Epithelial cell of alveolus of lung (primary cell): ENCODE measurements at places on chromosomes 6 and 20. TPM values are rescaled to one million over a fixed set of nuclear protein-coding genes. Genes with fewer than 3 reads are reported as not detected.

SLC22A16 gene
- not detected in 2 replicates for total RNA-seq

LINC00237 gene
- not detected in 2 replicates for total RNA-seq

IP6K3 gene
- 1.2 and 6.6 TPM in 2 replicates for total RNA-seq

PDE7B gene
- 5.0 and 34.0 TPM in 2 replicates for total RNA-seq

BMP6 gene
- total RNA-seq, result 1.2 and 1.7 TPM in 2 replicates

SLA2 gene
- total RNA-seq, result not detected in 2 replicates

NMBR gene
- not detected in 2 replicates for total RNA-seq

TAPBP gene
- 101 and 167 TPM in 2 replicates for total RNA-seq

OR2J3 gene
- not detected in 2 replicates for total RNA-seq

CDH4 gene
- total RNA-seq, result 7.4 and 21.2 TPM in 2 replicates

LRFN2 gene
- total RNA-seq, result not detected in 2 replicates

CST2 gene
- 0.56 TPM in 1 of 2 replicates, not detected in the other for total RNA-seq

ADGB gene
- not detected in 2 replicates for total RNA-seq

ERVFRD-1 gene
- total RNA-seq, result not detected in 2 replicates

GRM4 gene
- total RNA-seq, result not detected in 2 replicates

ESR1 gene
- total RNA-seq, result 0.13 TPM in 1 of 2 replicates, not detected in the other

ARMH2 gene
- not detected in 2 replicates for total RNA-seq

LAMA5 gene
- 36.6 and 74.3 TPM in 2 replicates for total RNA-seq

SRMS gene
- not detected in 2 replicates for total RNA-seq

DAAM2 gene
- total RNA-seq, result 2.5 and 23.4 TPM in 2 replicates

TP53RK gene
- total RNA-seq, result 18.4 and 20.3 TPM in 2 replicates

PNLDC1 gene
- 0.16 TPM in 1 of 2 replicates, not detected in the other for total RNA-seq

SLC17A1 gene
- not detected in 2 replicates for total RNA-seq

C6orf163 gene
- 0.13 and 0.88 TPM in 2 replicates for total RNA-seq

RBM24 gene
- total RNA-seq, result 5.6 and 6.1 TPM in 2 replicates

TFAP2C gene
- 0.13 TPM in 1 of 2 replicates, not detected in the other for total RNA-seq

RBCK1 gene
- 115 and 128 TPM in 2 replicates for total RNA-seq

ENTPD6 gene
- 20.8 and 61.0 TPM in 2 replicates for total RNA-seq

NFKBIE gene
- 12.7 and 25.2 TPM in 2 replicates for total RNA-seq

DEFB126 gene
- total RNA-seq, result not detected in 2 replicates

TBX18 gene
- total RNA-seq, result 2.7 and 7.0 TPM in 2 replicates

GHRH gene
- not detected in 2 replicates for total RNA-seq

FKBP5 gene
- 94.8 and 143 TPM in 2 replicates for total RNA-seq

NKAPL gene
- 2.3 and 2.5 TPM in 2 replicates for total RNA-seq

SMLR1 gene
- total RNA-seq, result not detected in 2 replicates

PI3 gene
- total RNA-seq, result not detected in 2 replicates

CASS4 gene
- total RNA-seq, result 0.78 and 3.5 TPM in 2 replicates

RHAG gene
- total RNA-seq, result not detected in 2 replicates

DEFB124 gene
- total RNA-seq, result not detected in 2 replicates

SDCBP2 gene
- total RNA-seq, result 1.8 and 10.4 TPM in 2 replicates

MLN gene
- not detected in 2 replicates for total RNA-seq

RAD21L1 gene
- total RNA-seq, result 0.52 and 0.88 TPM in 2 replicates

KHDC1L gene
- total RNA-seq, result not detected in 2 replicates

PNPLA1 gene
- total RNA-seq, result not detected in 2 replicates

DLL1 gene
- total RNA-seq, result 0.65 and 5.9 TPM in 2 replicates

AAR2 gene
- total RNA-seq, result 33.4 and 36.0 TPM in 2 replicates

CDH22 gene
- not detected in 2 replicates for total RNA-seq

CCN6 gene
- total RNA-seq, result not detected in 2 replicates

ADAT2 gene
- total RNA-seq, result 1.8 and 14.0 TPM in 2 replicates

VSX1 gene
- not detected in 2 replicates for total RNA-seq

HSPA1A gene
- 54.6 and 130 TPM in 2 replicates for total RNA-seq

NXT1 gene
- total RNA-seq, result 20.8 and 53.5 TPM in 2 replicates

KCNB1 gene
- under 0.01 TPM in 1 of 2 replicates, not detected in the other for total RNA-seq

WFDC5 gene
- not detected in 2 replicates for total RNA-seq

TXLNB gene
- total RNA-seq, result under 0.01 and 0.40 TPM in 2 replicates
